ENCODE measurements at places on chromosomes 2 and 18. TPM values are rescaled to one million over a fixed set of nuclear protein-coding genes. Genes with fewer than 3 reads are reported as not detected.

Gene RBMS1
- total RNA-seq, result 129 TPM

Gene ORMDL1
- 25.9 TPM for total RNA-seq

Gene SNTG2
- total RNA-seq, result not detected

Gene MC5R
- not detected for total RNA-seq

Gene GATA6
- 0.11 TPM for total RNA-seq

Gene TFPI
- 116 TPM for total RNA-seq

Gene DUSP2
- total RNA-seq, result 1.6 TPM

Gene C2orf80
- not detected for total RNA-seq

Gene CPLX4
- not detected for total RNA-seq

Gene SCG2
- total RNA-seq, result 0.33 TPM

Gene UNC50
- 33.4 TPM for total RNA-seq

Gene ZNF24
- 25.5 TPM for total RNA-seq

Gene PROM2
- total RNA-seq, result 101 TPM

Gene NEU2
- total RNA-seq, result not detected

Gene CLIP4
- 2.7 TPM for total RNA-seq

Gene COL3A1
- 6,874 TPM for total RNA-seq

Gene SEPTIN10
- 90.2 TPM for total RNA-seq

Gene CFAP210
- not detected for total RNA-seq

Gene DCDC2C
- not detected for total RNA-seq

Gene LOXHD1
- total RNA-seq, result not detected

Gene DES
- total RNA-seq, result under 0.01 TPM

Gene AKAIN1
- total RNA-seq, result not detected

Gene FAHD2B
- total RNA-seq, result 4.7 TPM

Gene LAPTM4A
- 316 TPM for total RNA-seq

Gene COX7A2L
- 185 TPM for total RNA-seq

Gene LIPG
- total RNA-seq, result 0.39 TPM

All from placental epithelial cell (primary cell).